ENCODE measurements at places on chromosomes 12 and 14. TPM values are rescaled to one million over a fixed set of nuclear protein-coding genes. Genes with fewer than 3 reads are reported as not detected.

DNA sequence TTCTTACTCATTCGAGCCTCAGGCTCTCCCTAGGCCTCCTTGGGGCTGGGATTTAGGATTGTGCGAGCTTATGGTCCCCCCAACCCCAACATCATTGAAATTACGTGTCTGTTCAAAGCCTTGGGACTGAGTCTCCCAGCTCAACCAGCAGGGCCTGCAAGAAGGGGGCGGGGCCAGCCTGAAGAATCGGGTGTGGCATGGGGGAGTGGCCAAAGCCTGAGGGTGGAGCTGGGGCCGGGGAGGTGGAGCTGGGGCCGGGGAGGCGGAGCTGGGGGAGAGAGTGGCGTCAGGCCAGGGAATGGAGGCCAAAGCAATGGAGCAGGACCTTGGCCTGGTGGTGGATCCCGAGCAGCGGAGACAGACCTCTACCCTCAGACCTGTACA lies 24.3 kb upstream of the HSPB8 start:
- no peaks in the 10 kb centered on the region for H3K27me3 ChIP-seq
- H3K4me1 ChIP-seq, result peaks cover 15% of the 10 kb centered on the region
- no peak overlapping the region for H3K27ac ChIP-seq
- H3K36me3 ChIP-seq, result no peaks in the 10 kb centered on the region

DNA sequence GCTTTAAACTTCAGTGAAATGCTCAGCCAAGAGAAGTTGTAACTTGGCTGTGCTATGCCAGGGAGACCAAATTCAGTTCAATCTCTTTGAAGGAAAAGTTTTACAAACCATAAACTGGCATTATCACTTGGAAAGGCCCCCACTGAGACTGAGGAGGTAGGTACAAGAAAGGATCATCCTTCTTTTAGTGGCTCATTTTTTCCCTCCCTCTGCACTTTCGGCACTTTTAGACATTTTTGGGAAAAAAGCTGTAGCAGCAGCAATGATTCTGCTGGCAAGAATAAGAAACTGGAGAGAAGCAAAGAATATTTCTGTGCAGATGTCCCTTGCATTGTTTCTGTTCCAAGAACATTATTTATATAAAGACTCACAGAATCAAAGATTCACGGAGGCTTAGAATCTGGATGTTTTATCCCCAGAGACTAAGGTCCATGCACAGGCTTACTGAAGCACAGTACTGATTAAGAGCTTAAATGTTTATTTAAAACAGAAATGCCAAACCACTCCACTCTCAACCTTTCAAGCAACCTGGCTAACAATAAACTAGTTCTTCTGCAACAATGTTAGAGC lies 12.3 kb downstream of the ZC2HC1C start:
- no peak for DNase-seq
- H3K36me3 ChIP-seq, result peaks cover 50% of the 10 kb centered on the region
- no peaks in the 10 kb centered on the region for H3K27me3 ChIP-seq
- H3K27ac ChIP-seq, result no peak overlapping the region
- no peak overlapping the region for H3K4me3 ChIP-seq

DNA sequence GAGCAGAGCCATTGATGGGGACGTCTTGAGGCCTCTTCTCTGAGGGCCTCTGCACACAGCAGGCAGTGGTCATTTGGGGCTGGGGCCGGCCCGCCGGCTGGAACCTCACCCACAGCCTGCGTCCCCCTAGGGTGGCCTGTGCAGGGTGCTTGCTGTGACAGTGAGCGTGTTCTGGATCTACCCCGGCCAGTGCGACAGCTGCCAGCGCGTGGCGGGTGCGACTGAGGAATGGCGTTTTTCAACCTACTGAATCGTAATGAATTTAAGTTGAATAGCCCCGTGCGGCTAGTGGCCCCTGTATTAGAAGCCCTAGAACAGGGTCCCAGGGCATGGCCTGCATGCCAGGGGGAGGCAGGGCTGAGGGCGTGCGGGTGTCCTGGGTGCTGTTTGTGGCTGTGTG lies 13.8 kb downstream of the RFLNA start:
- H3K36me3 ChIP-seq, result no peaks in the 10 kb centered on the region
- H3K27ac ChIP-seq, result no peak overlapping the region
- no peaks in the 10 kb centered on the region for H3K27me3 ChIP-seq
- DNase-seq, result no peak

DNA sequence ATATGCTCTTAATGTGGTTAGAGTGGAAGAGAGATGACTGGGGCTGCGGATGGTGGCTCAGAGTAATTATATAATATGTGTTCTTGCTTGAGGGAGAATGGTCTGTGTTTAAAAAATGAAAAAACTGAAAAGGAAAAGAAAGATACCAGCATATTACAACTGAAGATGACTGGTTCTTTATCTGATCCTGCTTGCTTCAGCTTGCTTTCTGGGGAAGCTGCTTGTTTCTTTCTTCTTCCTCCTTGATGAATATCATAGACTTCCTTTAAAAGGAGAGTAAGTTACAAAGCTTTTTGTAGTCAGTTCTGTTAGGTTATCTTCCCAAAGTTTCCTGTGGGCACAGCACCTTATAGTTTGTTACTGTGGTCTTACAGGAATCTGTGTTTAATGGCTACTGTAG lies 210.9 kb downstream of the ERC1 start:
- H3K4me3 ChIP-seq, result no peak overlapping the region
- no peak overlapping the region for H3K27ac ChIP-seq
- no peaks in the 10 kb centered on the region for H3K4me1 ChIP-seq
- no peak for DNase-seq
- H3K27me3 ChIP-seq, result no peaks in the 10 kb centered on the region
- H3K36me3 ChIP-seq, result peaks cover 8% of the 10 kb centered on the region

DNA sequence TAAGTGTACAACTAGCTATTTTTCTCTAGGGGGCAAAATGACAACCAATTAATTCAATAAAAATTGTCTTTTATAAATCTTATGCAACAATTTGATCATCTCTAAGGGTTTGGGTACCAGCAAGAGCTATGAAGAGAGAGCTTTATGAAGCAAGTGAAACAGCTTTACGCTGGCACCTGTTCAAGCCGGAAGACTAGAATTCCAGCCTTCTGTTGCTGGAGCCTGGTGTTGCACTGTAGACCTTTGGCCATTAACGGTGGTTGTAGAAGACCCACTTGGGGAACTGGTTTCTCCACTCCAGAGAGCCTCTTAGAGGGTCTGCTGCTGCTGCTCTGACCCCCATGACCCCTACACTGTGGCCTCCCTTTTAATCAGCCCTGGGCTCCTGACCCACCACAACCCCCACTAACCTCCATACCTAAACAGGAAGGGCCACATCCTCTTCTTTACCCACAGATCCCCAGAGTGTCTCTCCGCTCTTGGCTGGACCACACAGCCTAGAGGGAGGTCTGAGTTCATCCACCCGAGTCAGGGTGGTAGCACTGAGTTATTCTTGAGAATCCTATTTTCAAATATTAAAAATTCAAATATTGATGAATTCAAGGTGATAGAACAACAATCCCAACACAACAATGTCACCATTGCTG lies 54.6 kb upstream of the STON2 start:
- no peaks in the 10 kb centered on the region for H3K27me3 ChIP-seq
- H3K4me1 ChIP-seq, result no peaks in the 10 kb centered on the region
- no peaks in the 10 kb centered on the region for H3K36me3 ChIP-seq
- H3K27ac ChIP-seq, result no peak overlapping the region

- H3K4me1 ChIP-seq, result no peaks in the 10 kb centered on the region
- no peaks in the 10 kb centered on the region for H3K27me3 ChIP-seq
- H3K27ac ChIP-seq, result no peak overlapping the region
- no peak overlapping the region for H3K4me3 ChIP-seq
- DNase-seq, result no peak
Measured at GRCh38 chr12:131873293-131873692, 21.1 kb upstream of the ULK1 start.

GRCh38 chr14:34172550-34173368 lies 221.9 kb upstream of the EGLN3 start:
- H3K4me1 ChIP-seq, result peaks cover 11% of the 10 kb centered on the region
- no peaks in the 10 kb centered on the region for H3K27me3 ChIP-seq
- DNase-seq, result no peak
- H3K27ac ChIP-seq, result peak overlapping the region; percentile 27

- no peaks in the 10 kb centered on the region for H3K27me3 ChIP-seq
- DNase-seq, result no peak
- peaks cover 2% of the 10 kb centered on the region for H3K4me1 ChIP-seq
- no peaks in the 10 kb centered on the region for H3K36me3 ChIP-seq
Measured at GRCh38 chr12:128914908-128915563, 61.8 kb downstream of the GLT1D1 start.

GRCh38 chr12:106915635-106916026 lies 40.1 kb upstream of the TMEM263 start:
- no peak overlapping the region for H3K4me3 ChIP-seq
- H3K36me3 ChIP-seq, result no peaks in the 10 kb centered on the region
- no peak for DNase-seq

DNA sequence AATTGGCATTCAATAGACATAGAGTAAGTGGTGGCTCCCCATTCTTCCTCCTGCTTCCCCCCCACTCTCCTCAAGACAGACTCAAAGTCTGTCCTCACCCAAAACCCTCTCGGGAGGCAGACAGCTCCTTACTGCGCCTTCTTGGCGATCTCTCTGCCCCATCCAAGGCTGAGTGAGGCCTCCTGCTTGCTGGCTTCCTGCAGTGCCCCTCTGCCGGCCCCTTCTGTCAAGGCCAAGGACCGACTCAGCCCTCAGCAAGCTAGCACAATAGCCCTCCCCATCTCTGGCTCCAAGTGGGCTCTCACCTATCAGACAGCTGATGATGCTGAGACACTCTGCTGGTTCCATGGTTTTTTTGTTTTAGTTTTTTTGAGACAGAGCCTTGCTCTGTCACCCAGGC lies 62.5 kb upstream of the DLK1 start:
- no peak overlapping the region for H3K27ac ChIP-seq
- H3K4me3 ChIP-seq, result no peak overlapping the region
- H3K4me1 ChIP-seq, result no peaks in the 10 kb centered on the region
- no peaks in the 10 kb centered on the region for H3K36me3 ChIP-seq
- H3K27me3 ChIP-seq, result no peaks in the 10 kb centered on the region

DNA sequence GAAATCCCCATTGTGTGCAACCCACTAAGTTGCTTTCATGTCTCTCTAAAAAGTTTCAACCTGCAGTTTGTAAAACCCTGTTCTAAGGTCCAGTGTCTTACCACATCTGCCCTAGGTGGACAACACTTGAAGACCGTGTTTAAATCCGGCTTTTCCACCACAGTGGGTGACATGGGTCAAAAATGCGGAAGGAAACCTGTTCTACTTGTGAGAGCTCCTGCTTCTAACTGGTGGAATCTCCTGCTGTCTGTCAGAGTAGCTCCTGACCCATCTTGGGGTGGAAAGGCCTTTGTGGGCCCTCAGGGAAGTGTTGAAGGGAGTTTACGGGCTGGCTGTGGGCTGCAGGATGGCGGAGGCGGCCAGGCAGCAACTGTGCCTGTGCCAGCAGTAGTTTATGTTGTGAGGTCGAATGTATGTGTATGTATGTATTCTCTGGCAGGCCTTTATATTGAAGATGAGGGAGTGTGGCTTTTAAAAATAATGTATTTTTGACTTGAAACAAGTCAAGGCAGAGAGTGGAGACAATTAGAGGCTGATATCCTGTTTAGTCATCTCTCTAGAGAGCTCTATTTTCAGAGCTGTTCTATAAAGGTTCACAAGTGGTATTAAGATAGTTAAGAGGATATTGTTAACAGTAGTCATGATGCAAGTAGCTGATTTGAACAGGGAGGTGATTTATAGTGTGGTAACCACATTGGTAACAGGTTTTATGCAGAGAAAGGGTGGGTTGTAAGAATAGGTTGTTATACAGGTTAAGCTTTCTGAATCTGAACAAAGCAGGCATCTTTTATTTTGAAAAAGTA lies 67.0 kb downstream of the PRKCH start:
- DNase-seq, result no peak
- H3K4me1 ChIP-seq, result no peaks in the 10 kb centered on the region
- H3K27ac ChIP-seq, result no peak overlapping the region

GRCh38 chr12:16949871-16950667 lies 344.1 kb upstream of the LMO3 start:
- H3K4me3 ChIP-seq, result no peak overlapping the region
- DNase-seq, result no peak
- H3K27ac ChIP-seq, result no peak overlapping the region

- H3K27ac ChIP-seq, result no peak overlapping the region
- H3K4me3 ChIP-seq, result no peak overlapping the region
- H3K27me3 ChIP-seq, result no peaks in the 10 kb centered on the region
- no peaks in the 10 kb centered on the region for H3K4me1 ChIP-seq
Measured at GRCh38 chr12:27233814-27234213, 10.3 kb upstream of the STK38L start.

DNA sequence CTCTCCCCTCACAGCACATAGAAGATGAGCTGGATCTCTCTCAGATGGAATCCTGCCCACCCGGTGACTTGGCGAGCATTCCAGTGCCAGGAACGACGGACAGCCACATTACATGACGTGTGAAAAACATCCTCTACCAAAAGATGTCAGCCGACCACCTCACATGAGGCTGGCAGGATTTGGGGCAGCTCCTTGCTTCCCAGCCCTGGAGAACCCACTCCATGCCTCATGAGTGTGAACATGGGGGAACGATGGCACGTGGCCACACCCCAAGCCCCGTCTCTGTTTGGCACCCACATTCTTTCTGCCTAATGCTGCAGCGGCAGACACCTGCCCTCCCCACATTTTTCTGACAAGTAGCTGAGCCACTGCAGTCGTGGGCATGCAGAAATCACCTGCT lies 202.5 kb downstream of the CALM1 start:
- no peak for DNase-seq
- no peaks in the 10 kb centered on the region for H3K27me3 ChIP-seq
- H3K36me3 ChIP-seq, result no peaks in the 10 kb centered on the region
- peaks cover 6% of the 10 kb centered on the region for H3K4me1 ChIP-seq

- no peak for DNase-seq
- no peaks in the 10 kb centered on the region for H3K36me3 ChIP-seq
- no peak overlapping the region for H3K4me3 ChIP-seq
- peak overlapping the region; percentile 44 for H3K27ac ChIP-seq
- H3K27me3 ChIP-seq, result no peaks in the 10 kb centered on the region
- H3K4me1 ChIP-seq, result peaks cover 16% of the 10 kb centered on the region
Measured at GRCh38 chr12:94091624-94092023, 56.8 kb upstream of the PLXNC1 start.

DNA sequence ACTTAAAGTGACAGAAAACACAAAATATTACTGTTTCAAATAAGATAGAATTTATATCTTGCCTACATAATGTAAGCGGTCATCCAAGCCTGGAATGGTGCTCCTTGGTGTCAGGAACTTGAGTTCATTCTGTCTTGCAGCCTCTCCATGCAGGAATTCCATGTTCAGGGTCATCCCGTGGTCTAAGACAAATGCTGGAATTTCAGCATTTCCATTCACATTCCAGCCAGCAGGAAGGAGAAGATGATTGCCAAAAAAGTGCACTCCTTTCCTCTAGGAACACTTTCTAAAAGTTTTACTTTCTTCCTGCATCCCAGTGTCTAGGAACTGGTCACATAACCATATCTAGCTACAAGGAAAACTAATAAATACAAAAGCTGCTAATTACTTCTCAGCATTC lies 106.3 kb downstream of the PTPRO start:
- no peak for DNase-seq
- no peaks in the 10 kb centered on the region for H3K4me1 ChIP-seq
- H3K4me3 ChIP-seq, result no peak overlapping the region
- H3K36me3 ChIP-seq, result no peaks in the 10 kb centered on the region

GRCh38 chr14:106200541-106201315 lies 674.3 kb downstream of the TMEM121 start:
- H3K27ac ChIP-seq, result no peak overlapping the region
- no peak for DNase-seq

- no peak overlapping the region for H3K4me3 ChIP-seq
- H3K4me1 ChIP-seq, result no peaks in the 10 kb centered on the region
- H3K27ac ChIP-seq, result no peak overlapping the region
- no peaks in the 10 kb centered on the region for H3K27me3 ChIP-seq
- no peak for DNase-seq
Measured at GRCh38 chr14:102479107-102479506, 30.5 kb downstream of the ANKRD9 start.

Gene AKAP3
- 2.8 TPM for total RNA-seq

Gene NDRG2
- 216 TPM for total RNA-seq

Gene PROX2
- not detected for total RNA-seq

Gene VWF
- total RNA-seq, result 1,026 TPM

Gene BMP4
- 33.1 TPM for total RNA-seq

Gene PLBD1
- total RNA-seq, result 15.2 TPM

Data from ascending aorta (tissue), 2 donors.